ENCODE measurements at places on chromosomes 4 and X.

DNA sequence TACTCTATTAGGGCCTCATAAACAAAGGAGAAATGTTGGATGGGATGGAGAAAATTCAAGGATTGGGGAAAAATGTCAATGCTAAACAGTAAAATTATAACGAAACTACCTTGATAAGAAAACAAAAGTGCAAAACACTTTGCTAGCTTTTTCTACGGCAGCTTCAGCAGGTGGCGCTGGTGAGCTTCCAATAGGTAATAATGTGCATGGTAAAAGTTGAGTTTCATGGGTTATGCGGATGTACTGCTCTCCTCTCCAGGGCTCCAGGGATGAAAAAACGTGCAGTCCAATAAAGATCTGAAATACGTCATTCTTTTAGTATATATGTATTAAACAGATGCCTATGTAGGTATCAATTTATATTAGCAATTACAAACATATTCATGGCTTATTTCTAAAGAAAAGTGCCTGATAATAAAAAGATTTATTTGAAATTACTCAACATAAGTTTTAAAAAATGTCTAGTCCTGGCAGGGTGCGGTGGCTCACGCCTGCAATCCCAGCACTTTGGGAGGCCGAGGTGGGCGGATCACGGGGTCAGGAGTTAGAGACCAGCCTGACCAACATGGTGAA lies 239.6 kb downstream of the GRXCR1 start:
- peak; percentile 14 for DNase-seq

DNA sequence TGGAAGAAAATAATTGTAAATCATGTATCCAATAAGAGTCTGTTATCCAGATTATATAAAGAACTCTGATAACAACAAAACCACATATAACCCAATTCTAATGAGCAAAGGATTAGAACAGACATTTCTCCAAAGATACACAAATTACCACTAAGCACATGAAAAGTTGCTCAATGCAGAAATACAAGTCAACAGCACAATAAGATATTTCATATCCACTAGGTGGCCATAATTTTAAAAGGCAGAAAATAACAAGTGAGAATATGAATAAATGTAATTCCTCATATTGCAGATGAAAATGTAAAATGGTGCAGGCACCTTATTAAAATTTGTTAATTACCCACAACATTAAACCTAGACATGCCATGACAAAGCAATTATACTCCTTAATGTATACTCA lies 73.9 kb upstream of the ZCCHC13 start:
- no peak for DNase-seq

DNA sequence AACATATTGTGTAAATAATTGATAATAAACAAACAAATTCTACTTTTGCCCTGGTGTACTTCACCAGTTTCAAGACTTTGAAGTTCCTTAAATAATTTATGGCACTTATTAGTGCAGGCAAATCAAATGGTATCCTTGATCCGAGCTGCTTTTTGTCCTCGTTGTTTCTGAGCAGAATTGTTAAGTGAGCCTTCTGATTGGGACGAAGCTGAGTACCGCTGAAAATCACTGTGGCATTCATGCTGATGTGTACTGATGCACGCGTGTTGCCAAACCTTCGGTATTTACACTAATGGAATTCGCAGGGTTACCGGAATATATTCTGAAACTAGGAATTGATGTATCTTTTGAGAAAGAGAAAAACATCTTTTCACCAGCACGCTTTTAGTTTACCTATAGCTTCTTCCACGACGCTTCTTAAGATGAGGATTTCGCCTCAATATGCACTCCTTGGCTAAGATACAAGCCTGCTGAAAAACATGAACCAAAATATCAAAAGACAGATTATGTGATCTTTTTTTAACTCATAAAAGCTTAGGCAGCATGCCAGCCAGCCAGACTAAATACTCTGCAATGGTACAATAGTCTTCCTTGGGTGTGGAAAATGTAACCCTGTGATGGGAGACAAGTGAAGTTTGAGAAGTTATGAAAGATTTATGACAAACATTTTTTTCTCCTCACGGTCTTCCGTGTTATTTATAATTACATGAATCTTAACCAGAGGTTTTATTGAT lies 48.9 kb upstream of the TENM3 start:
- DNase-seq = no peak

DNA sequence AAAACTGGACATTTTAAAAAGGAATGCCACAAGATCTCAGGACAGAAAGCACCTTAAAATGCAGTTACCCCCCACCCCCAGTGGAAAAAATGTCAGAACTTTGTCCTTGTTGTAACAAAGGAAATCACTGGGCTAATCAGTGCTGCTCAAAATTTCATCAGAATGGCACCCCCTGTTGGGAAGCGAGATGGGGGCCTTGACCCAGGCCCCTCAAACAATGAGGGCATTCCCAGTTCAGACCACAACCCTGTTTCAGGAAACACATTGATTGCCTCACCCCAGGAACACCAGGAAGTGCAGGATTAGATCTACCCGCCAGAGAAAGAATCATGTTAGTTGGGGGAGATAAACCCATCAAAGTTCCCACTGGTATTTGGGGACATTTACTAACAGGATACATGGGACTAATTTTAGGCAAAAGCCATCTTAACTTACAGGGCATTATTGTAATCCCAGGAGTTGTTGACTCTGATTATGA lies 16.4 kb downstream of the SPIN2B start:
- DNase-seq = no peak
